ENCODE measurements at places on chromosomes 13 and 19.
A peak's percentile ranks its signal among the peaks of the same experiment; 100 is the strongest.

GRCh38 chr13:21501686-21502085 is 42.6 kb upstream of the ZDHHC20 start:
- DNase-seq = no peak

GRCh38 chr19:45484273-45484945 is 12.4 kb downstream of the RTN2 start:
- DNase-seq = no peak

DNA sequence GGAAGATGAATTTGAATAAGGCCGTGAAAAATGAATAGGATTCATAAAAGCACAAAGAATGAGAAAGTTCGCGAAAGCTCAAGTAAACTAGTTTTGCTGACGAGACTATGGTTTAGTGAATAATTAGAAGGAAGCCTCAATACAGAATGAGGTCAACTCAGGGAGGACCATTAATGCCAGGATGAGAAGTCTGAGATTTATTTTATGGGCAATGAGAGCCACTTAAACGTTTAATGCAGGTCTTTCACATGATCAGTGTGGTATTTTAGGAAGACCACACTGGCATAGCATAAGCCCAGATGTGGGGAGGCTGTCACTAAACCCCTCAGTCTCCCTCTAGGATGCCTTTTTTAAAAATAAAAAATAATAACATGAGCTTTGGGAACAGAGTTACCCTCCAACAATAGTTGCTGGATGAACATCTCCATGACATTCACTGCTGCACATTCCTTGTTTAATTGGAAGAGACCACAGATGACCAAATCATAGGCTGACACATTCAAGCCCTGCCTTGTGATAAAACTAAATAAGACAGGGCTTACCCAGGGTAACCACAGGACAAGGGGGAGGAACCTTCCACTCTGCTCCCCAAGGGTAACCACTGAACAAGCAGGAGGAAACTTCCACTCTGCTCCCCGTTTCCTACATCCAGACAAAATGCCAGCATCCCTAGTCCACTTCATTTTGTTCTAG is 43.6 kb upstream of the LSM14A start:
- no peak for DNase-seq

DNA sequence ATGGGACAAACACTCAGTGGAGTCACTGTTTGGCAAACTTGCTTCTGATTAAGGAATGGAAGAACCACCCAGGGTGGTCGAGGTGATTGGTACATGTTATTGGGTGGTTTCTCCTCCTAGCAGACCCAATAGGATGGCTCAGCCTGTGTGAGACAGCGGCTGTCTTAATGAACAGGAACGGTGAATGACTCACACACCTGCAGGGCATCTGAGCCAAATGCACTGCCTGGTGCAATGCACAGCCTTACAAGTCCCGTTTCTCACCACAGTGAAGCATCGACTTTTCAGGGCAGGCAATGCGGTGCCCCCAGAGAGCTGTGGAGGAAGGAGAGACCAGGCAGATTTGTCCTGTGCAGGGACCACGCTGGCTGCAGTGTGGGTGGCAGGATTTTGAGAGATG is 238.5 kb downstream of the FGF9 start:
- no peak for DNase-seq

DNA sequence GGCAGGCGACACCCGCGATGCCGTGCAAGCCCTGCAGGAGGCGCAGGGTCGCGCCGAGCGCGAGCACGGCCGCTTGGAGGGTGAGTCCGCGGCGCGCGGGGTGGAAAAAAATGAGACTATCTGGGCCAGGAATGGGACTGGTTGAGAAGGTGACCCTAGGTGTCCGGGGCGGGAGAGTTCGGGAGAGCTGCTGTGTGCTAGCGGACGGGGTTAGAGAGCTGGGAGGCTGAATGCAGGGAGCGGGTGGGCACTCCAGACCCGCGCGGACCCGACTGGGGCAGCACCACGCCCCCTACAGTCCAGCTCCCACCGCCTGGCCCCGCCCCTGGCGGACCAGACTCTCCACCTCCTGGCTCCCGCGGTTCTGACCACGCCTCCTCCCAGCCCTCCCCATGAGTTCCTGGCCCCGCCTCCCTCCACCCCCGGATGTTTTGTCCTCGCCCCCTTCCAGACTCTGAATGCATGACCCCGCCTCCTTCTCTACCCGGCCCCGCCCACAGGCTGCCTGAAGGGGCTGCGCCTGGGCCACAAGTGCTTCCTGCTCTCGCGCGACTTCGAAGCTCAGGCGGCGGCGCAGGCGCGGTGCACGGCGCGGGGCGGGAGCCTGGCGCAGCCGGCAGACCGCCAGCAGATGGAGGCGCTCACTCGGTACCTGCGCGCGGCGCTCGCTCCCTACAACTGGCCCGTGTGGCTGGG is 1.5 kb downstream of the CLEC11A start:
- DNase-seq = peak; percentile 89

- DNase-seq = no peak
These were observed 13.0 kb upstream of the ZNF460 start for GRCh38 chr19:57267291-57267690.

GRCh38 chr13:41254902-41255301 is 8.5 kb downstream of the MTRF1 start:
- no peak for DNase-seq

DNA sequence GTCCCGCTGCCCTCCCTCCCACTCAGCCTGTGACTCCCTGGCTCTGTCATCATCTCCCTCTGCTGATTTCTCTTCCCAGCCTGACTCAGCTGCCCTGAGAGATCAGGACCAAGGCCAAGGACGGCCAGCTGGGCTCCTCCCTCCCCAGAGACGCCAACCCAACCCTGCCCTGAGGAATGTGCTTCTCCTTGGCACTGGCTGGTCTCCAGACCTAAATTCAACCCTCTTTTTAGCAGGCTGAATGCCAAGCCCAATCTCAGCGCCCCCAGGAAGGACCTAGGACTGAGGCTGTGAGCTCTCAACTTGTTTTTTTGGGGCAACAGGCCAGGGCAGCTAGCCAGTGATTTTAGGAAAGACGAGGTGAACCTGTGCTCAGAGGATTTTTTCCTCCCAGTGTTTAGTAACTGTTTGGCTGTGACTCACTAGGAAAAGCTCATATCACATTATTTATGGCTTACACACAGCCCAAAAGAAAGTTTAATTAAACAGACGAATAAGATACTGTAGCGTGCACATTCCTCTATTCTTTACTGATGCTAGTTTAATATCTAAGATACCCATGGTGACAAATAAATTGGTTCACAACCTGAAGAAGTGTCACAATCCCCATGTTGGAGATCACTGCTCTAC is 7.4 kb upstream of the IGFL1 start:
- no peak for DNase-seq

- DNase-seq = no peak
These were observed 95.1 kb downstream of the TSHZ3 start for GRCh38 chr19:31254180-31254551.

DNA sequence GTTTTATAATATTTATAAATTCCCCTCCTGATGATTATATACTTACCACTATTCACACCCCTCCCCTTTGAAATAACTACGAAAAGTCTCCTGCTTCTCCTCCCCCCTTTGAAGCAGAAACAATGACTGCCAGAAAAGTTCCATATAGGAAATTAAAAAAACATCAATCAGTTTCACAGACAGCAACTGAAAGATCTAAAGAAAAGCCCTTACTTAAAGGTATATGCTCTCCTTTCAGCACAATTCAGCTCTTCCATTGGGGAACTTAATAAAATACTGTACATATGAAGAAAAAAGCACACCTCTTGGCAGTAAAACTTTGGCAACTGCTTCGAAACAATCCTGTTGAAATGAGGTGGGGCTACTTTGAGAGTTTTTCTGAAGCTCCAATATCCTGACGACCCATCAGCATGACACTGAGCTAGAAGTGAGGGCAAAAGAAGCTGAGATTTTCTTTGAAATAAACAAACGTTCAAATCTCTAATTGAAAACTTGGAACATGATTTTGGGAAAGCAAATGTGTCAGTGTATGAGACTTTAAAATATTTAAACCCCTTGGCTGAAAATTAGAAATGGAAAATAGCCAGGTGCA is 147.6 kb upstream of the RXFP2 start:
- no peak for DNase-seq

Data from stimulated activated CD8-positive, alpha-beta memory T cell treated with anti-CD3 and anti-CD28 coated beads, Interleukin-7, amount 100 ng/mL, for 1 hour (primary cell).